Spleen (tissue), 13 donors: ENCODE measurements at places on chromosomes 12 and 14.

DNA sequence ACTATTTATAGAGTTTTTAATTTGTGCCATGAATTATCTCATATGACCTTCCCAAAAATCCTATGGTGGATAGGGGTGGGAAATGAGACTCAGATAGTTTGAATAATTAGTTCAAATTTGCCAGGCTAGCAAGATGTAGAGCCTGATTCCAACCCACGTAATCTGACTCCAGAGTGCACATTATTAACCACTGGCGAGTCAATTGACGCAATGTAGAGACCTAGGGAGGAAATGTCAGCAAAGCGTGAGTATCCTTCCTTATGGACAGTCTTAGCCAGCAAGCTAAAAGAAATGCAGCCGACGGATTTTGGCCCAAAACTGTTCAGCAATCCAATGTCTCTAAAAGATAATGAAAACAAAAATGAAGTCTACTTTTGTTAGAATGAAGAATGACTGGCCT is 193.3 kb upstream of the KRR1 start:
- no peak for DNase-seq

DNA sequence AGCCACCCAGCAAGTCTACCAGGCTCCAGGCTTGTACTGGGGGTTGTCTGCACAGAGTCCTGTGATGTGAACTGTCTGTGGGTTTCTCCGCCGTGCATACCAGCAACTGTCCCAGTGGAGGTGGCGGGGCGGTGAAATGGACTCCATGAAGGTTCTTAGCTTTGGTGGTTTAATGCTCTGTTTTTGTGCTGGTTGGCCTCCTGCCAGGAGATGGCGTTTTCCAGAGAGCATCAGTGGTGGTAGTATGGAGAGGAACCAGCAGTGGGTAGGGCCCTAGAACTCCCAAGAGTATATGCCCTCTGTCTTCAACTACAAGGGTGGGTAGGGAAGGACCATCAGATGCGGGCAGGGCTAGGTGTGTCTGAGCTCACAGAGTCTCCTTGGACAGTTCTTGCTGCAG is 303.8 kb downstream of the TMEM121 start:
- no peak for DNase-seq

DNA sequence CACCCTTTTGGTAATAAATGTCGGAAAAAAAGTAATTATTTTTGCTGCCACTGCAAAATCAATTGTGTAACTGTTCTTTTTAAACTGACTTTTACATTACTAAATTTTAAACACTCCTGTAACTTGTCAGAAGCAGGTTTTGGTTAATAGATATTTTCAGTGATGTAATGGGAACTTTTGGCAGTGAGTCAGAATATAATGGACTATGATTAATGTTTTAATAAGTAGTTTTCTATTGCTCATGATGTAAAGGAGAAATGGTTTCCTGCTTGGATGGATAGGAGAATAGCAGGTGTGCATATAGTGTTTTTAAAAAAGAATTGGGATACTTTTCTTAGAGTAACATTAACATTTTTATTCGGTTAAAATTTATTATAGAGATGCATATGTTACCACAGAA is 58.8 kb downstream of the TRMT5 start:
- no peak for DNase-seq

DNA sequence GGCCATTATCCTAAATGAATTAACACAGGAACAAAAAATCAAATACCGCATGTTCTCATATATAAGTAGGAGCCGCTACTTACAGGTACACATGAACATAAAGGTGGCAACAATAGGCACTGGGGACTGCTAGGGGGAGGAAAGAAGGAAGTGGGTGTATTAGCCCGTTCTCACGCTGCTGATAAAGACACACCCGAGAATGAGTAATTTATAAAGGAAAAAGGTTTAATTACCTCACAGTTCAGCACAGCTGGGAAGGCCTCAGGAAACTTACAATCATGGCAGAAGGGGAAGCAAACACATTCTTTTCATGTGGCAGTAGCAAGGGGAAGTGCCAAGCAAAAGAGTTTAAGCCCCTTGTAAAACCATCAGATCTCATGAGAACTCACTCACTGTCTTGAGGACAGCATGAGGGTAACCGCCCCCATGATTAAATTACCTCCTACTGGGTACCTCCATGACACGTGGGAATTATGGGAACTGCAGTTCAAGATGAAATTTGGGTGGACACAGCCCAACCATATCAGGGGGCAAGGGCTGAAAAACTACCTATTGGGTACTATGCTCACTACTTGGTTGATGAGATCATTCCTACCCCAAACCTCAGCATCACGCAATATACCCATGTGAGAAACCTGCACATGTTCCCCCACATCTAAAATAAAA is 16.4 kb upstream of the MIA2 start:
- no peak for DNase-seq

DNA sequence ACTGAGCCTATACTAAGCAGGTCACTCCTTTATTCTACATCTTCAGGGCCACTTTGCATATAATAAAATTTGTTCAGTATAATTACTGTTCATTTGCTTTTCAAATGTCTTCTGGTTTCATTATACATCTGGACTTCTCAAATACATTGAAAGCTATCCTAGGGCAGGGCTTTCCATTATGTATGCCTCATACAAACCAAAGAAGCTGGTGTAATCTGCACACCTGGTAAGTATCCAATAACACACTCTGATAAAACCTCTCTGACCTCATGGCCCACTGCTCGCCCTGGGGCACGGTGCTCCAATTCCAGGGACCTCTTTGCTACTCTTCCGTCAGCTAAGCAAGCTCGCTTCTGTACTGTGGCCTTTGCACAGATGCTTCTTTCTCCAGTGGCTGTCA is 21.9 kb upstream of the ISM2 start:
- DNase-seq = no peak
